Stomach (tissue), 19 donors: ENCODE measurements at places on chromosomes 3 and 15. TPM values are rescaled to one million over a fixed set of nuclear protein-coding genes. Genes with fewer than 3 reads are reported as not detected.

- DNase-seq: no peak
These were observed 32.4 kb upstream of the MME start for GRCh38 chr3:155047672-155048071.

DNA sequence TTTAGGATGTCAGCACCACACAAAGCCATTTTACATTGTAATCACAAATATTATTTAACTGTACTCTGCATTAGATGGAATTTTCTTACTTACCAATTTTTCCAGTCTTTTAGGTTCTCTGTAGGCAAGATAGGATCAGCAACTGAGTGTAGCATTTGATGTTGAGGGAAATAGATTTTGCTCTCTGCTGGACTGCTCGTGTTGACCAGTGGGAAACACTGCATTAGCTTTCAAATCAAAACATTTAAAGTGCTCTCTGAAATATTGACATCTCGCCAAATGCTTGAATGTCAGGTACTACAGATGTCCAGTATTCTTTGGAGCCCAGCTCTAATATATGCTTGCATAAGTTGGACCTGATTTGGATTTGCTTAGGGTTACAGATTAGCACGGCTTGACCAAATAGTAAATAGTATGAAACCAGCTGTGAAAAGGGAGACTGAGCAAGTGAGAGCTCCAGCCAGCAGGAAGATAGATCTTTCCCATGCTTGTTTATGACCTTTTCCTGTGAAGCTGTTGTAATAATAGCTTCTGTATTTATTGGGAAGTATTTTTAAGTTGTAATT, 29.5 kb downstream of the P2RY14 start:
- DNase-seq: no peak

Gene CACNA2D3
- total RNA-seq: 54.0 TPM

Gene SHC4
- total RNA-seq: not detected

Gene UPK1B
- not detected for total RNA-seq

DNA sequence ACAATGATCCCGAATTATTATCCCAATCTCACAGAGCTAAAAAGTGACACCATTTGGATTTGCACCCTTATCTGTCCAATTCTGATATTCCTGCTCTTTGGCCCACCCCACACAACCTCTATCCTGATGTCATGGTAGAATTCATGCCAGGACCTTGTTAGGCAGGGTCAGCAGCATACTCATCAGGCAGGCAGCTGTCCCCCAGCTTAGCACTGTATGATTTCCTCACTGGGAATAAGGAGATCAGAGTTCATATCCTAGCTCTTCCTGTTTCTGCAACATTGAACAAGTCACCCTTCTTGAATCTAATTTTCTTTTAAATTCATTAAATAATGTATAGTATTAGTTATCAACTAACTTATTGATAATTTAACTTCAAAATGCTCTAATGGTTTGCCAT, 12.0 kb upstream of the C3orf80 start:
- no peak for DNase-seq

DNA sequence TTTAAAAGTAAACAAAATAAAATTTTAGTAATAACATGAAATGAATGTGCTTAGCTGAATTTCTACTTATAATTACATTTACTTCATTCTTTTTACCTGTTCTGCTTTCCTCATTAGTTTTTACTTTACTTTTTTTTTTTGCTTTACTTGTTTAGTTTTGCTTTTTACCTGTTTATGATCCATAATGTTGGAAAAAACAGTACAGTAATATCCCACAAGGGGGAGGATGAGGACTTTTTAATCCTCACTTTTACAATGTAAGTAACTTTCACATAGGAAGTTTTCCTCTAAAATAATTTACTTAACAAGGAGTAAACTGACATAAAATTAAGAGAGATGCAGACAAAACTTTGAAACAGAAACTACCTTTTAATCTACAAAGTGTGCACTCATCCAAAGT, 268.7 kb downstream of the TBC1D5 start:
- no peak for DNase-seq

DNA sequence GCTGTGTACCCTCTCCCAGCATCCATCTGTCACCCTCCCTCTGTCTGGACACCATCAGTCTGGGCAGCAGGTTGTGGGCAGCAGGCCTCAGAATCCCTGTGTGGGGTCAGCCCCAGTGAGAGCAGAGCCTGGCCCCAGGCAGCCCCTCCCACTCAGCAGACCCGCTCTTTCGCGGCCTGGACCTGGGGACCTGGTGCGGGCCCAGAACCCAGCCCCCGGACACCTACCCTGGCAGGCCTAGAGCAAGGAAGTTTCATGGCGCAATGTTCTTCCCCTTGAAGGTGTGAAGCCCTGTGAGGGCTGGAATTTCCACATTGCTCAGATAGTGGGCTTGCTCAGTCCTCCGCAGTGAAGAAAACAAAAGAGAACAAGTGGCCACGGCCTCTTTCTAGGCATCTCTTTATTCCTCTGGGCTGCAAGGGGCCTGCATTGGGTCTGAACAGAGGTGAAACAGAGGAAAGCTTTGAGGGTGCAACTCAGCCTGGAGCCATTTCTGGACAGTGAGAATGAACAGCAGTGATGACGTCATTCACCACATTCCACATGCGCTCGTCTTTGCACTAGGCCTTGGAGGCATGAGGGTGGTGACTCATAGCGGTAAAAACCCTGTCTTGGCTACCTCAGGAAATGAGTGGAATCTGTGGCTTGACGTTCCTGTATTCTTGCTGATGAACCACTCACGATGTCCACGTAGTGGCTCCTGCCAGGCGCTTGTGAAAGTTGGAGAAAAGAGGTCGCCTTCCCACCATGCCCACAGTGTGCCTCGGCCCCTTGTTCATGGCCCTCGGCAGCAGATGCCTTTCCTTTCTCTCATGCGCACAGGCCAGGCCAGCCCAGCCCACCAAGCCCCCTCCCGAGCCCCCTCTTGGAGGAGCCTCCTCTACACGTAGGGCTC, 66.1 kb downstream of the SLC30A4 start:
- DNase-seq: peak; percentile 80

DNA sequence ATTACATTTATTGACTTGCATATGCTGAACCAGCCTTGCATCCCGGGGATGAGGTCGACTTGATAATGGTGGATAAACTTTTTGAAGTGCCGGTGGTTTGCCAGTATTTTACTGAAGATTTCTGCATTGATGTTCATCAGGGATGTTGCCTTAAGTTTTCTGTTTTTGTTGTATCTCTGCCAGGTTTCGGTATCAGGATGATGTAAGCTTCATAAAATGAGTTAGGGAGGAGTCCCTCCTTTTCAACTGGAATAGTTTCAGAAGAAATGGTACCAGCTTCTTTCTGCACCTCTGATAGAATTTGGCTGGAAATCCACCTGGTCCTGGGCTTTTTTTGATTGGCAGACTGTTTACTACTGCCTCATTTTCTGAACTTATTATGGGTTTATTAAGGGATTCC, 250.8 kb downstream of the TBC1D5 start:
- DNase-seq: no peak

Gene TF
- total RNA-seq: 0.45 TPM

Gene PDZRN3
- total RNA-seq: 68.9 TPM

- peak; percentile 12 for DNase-seq
These were observed 363.2 kb downstream of the NAALADL2 start for GRCh38 chr3:175222356-175222755.

Gene LRRC31
- 15.2 TPM for total RNA-seq

Gene ADPRH
- total RNA-seq: 0.89 TPM

Gene ABHD10
- total RNA-seq: 61.7 TPM

Gene SERINC4
- not detected for total RNA-seq
